Fibroblast of villous mesenchyme (primary cell): ENCODE measurements at places on chromosomes 2 and 18. TPM values are rescaled to one million over a fixed set of nuclear protein-coding genes. Genes with fewer than 3 reads are reported as not detected.

The KCNS3 gene
- 3.0 and 7.4 TPM in 2 replicates for total RNA-seq

GRCh38 chr2:215973954-215974699 lies 39.2 kb downstream of the MREG start:
- peak; percentile 17 for DNase-seq

- no peak for DNase-seq
These were observed 490.0 kb downstream of the THSD7B start for GRCh38 chr2:137255345-137255744.

The TCF7L1 gene
- 4.3 and 9.0 TPM in 2 replicates for total RNA-seq

DNA sequence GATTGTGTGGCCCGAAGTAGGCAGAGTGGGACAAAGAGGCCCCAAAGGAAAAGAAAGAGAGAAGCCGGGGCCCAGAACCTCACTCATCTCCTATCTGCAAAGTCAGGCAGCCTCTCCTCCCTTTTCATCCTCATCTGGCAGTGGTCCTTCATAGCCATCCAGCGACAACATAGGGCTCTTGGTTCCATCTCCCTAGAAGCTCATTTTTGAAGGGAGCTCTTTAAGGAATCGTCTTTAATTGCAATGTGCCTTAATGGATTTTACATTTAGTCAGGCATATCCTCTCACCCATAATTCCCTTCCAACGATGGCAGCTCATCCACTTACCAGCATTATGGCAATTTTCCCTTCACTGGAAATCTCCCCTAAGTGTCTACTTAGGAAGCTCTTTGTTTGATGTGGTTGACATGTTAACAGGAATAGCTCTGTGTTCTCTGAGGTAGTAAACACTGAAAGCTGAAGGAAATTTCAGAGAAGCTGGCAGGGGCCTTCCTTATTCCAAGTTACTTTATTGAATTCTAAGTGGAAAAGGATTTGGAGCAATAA lies 780.6 kb downstream of the TSN start:
- DNase-seq: no peak

The CHMP1B gene
- total RNA-seq: 38.7 and 40.6 TPM in 2 replicates

GRCh38 chr18:58310517-58310916 lies 266.5 kb downstream of the NEDD4L start:
- no peak for DNase-seq

DNA sequence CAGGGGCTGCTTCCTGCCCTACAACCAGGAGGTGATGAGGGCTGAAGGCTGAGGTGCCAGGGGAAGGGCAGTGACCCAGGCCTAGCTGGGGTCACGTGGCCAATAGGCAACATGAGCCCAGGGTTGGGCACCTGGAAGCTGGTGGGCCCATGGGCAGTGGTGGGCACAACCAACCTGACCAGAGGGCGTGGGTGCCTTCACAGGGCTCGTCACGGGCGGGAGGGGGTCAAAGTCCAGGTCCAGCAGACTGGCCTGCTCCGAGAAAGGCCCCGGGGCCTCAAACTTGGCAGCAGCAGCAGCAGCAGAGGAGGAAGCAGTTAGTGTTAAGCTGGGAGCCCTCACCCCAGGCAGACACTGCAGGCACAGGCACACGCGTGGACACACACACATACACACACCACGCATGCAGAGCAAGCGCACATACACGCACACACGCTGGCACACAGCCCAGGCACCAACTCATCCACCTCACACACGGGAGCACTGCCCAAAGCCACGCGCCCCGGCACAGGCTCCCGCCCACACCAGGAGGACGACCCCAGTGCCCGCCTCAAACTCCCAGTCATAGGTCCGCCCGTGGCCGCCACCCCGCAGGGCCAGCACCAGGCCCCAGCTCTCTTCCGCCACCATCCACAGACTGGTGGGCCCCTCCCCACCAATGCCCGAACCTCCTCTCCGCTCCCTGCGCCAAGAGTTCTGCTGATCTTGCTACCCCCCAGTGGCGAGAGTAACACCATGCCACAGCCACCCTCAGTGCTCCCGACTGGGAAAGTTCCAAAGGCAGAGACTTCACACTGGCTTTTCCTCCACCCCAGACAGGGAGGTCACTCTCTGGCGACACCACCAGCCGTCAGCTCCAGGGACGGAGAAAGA lies 53.0 kb downstream of the BIN1 start:
- DNase-seq: no peak

DNA sequence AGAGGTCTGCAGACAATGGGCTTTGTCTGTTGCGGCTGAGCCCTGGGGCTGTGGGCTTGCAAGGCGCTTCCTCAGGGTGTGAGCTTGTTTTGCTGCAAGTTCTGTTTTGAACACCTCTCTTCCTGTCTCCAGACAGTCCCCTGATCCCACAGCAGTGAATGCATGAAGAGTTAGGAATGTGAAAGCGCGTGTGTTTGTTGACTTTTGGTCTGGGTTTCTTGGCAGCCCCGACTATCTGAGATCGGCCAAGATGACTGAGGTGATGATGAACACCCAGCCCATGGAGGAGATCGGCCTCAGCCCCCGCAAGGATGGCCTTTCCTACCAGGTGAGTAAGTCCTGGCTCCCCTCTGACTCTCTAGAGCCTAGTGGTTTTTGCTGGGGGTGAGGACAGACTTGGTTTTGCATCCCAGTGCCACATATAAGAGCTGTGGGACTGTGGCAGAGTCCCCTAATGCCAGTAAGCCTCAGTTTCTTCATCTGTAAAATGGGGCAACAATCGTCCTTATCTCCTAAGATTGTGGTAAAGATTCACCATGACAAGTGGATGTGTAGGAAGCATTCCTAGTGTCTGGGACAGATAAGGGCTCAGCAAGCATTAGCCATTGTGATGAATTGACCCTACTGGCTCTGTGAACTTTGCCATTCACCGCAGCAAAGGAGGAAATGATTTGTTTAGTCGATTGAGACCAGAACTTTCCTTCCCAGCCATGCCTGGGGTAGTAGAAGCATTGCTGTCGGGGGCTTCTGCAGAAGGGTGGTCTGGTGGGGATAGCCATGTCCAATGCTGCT lies 3.0 kb downstream of the LBH start:
- peak; percentile 77 for DNase-seq

The CCDC74B gene
- total RNA-seq: 4.2 and 4.3 TPM in 2 replicates

The STK16 gene
- total RNA-seq: 22.9 and 23.2 TPM in 2 replicates
